ENCODE measurements at places on chromosomes 4 and X.

DNA sequence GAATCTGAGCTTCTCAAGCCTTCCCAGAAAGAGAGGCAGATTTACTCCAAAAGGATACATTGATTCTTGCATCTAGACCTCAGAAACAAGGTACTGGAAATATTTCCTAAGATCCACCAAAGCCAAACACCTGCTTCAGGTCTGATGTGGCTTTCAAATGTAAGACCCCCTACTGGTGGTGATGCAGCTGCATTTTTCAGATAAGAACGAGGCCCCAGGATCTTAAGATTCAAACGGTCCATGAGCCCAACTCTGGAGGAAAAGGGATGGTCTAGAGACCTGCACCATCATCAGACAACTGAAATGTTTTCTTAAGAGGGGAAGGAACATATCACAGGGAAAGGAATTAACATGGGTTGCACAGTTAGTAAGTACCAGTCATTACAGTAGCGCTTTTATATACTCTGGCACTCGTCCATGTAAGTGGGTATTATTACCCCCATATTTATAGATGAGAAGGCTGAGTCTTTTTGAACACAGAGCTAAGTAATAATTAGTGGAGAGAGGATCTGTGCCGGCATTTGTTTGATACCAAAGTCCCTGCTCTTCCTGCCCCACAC, 73.7 kb downstream of the LEF1 start:
- no peak for DNase-seq

- no peak for DNase-seq
Measured at GRCh38 chrX:2756548-2756947, 4.7 kb downstream of the XG start.

GRCh38 chr4:160717848-160718247, 1446.0 kb downstream of the FSTL5 start:
- no peak for DNase-seq

- no peak for DNase-seq
Measured at GRCh38 chr4:169215656-169216055, 55.1 kb downstream of the SH3RF1 start.

- no peak for DNase-seq
Measured at GRCh38 chrX:48468247-48468671, 1.8 kb downstream of the SLC38A5 start.

Measured in suppressor macrophage treated with lipopolysaccharide for 4 hours (primary cell).